ENCODE measurements at places on chromosomes 13 and 19.

GRCh38 chr19:39778763-39779162 is at the start of gene LEUTX:
Gene LEUTX (plus strand): TSS chr19:39778854. CDS start chr19:39778921, 67 bp downstream.
- DNase-seq: no peak

- no peak for DNase-seq
Observed at GRCh38 chr13:80400865-80401426, 60.0 kb upstream of the SPRY2 start.

DNA sequence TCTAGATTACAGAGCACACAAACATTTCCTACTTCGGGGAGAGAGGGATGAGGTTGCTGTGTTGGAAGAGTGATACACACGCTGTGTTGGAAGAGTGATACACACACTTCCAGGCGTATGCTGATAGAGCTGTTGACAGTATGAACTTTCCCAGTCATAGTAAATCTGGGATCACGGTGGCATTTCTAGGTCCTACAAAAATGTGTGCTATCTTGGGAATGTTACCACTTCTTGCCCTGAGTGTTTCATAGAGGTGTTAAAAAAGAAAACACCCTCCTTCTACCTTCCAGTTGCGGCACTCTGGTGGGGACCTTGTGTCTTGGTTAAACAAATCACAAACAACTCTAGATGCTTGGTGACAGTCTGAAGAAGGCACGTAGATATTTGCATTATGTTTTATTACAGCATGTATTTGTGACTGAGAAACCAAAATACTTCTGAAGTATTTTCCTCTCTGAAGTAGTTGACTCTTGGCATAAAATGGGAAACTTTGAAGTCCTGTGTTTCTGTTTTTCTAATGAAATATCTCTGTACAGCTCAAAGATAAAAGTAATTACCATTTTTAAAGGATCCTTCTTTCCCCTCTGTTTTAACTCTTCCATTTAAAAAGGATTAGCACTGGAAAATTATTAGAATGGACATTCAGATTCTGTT is 52.5 kb downstream of the ARHGAP35 start:
- no peak for DNase-seq

DNA sequence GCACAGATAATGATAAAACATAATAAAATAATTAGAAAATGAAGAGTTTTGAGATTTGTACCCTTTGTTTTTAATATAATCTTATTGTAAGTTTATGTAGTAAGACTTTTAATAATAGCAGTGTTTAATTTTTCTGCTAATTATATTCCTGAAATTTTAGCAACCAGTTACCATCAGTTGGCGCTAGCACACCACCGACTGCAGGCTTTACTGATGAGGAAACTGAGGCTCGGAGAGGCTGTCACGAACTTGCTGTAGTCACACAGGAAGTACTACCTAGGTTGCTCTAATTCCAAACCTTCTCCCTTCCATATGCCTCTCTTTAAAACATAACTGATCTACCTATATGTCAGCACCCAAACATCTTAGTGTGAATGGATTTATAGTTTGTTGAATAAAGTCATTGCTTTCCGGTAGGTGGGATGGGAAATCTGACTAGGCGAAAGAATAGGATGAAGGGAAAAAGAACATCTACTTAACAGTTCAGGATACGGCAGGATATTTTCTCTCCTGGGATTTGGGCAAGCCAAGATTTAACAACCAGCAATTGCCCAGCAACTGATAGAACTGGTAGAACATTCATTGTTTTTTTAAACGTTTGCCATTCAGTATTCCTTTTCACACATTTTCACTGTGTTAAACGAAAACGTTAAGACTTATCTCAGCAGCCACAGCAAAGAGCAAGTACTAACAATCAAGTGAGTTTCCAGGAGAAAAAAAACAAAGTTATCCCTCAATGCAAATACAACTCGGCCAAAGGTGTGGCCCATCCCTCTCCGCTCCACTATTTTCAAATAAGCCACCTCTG is 822 bp upstream of the RFXAP start:
- DNase-seq: no peak

DNA sequence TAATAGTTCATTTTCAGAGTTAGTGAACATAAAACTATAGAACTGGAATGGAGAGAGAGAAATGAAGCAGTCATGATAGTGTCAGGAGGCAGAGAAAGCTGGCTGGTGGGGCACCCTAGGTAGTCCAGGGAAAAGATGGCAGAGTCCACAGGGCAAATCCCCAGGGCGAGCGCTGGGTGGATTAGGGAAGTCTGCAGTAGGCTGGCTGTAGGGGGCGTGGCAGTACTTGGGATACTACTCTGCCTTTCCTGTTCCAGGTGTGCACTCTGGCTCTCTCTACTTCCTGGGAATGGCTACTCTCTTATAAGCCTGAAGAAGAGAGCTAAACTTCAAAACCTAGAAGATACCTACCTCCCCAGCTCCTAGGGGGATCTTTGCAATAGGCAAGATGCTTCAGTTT is 232.9 kb upstream of the SLC10A2 start:
- DNase-seq: no peak

DNA sequence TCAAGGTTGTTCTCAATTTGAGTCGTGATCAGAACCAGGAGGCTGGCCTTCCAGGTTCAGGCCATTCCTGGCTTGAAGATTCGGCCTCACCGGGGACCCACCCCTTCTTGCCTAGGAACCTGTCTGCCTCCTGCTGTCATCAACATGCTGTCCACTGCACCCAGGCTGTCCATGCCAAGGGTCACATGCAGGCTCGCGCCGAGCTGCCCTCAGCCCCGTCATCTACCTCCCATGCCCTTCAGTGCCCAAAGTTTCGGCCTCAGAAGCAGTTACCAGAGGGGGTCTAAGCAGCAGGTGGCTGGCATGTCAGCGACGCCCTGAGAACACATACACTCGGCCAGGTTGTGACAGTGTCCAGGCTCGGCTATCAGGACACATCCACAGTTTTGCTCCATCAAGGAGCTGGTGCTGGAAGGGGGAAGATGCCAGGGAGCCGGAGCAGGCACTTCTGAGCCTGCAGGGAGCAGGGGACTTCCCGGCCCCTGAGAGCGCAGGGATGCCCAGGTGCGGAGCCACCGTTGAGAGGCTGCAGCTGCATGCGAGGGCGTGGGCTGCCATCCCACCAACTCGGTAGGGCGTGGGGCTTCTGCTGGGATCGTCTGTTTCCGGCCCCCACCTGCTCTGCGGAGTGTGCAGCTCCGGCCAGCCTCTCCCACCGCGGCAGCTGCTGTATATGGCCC is 590.9 kb upstream of the SLITRK5 start:
- DNase-seq: no peak

DNA sequence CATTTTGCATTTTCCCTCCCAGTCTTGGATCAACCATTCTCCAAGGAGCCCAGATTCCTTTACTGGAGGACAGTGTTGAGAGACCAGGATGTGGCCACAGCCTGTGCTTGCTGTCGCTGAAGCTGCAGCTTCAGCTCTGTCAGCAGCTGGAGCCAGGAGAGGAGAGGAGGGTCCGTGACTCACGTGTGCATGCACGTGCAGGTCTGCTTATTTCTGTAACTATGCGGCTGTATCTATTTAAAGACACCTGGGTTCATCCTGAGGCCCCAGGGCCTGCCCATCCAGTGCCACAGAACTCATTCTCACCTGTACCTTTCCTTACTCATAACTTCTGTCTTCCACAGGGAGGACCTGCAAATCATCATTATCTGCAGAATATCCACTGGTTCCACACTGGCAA is 8.2 kb upstream of the LAMP1 start:
- DNase-seq: no peak

GRCh38 chr19:3042621-3043267 is 13.7 kb upstream of the TLE2 start:
- no peak for DNase-seq

DNA sequence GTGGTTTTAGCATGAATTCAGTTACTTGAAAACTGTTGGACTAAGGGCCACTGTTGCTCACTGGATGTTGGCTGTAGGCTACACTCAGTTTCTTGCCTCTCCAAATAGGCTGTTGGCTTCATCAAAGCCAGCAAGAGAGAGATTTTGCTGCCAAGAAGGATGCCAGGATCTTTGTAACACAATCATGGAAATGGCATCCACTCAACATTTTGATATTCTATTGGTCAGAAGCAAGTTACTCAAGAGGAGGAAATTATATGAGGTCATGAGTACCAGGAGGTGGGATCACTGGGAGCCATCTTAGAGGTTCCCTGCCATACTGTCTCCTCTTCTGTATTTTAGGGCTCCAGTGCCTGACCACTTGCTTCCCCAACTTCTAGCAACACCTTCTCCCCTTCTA is 30.6 kb downstream of the SYDE1 start:
- DNase-seq: no peak

DNA sequence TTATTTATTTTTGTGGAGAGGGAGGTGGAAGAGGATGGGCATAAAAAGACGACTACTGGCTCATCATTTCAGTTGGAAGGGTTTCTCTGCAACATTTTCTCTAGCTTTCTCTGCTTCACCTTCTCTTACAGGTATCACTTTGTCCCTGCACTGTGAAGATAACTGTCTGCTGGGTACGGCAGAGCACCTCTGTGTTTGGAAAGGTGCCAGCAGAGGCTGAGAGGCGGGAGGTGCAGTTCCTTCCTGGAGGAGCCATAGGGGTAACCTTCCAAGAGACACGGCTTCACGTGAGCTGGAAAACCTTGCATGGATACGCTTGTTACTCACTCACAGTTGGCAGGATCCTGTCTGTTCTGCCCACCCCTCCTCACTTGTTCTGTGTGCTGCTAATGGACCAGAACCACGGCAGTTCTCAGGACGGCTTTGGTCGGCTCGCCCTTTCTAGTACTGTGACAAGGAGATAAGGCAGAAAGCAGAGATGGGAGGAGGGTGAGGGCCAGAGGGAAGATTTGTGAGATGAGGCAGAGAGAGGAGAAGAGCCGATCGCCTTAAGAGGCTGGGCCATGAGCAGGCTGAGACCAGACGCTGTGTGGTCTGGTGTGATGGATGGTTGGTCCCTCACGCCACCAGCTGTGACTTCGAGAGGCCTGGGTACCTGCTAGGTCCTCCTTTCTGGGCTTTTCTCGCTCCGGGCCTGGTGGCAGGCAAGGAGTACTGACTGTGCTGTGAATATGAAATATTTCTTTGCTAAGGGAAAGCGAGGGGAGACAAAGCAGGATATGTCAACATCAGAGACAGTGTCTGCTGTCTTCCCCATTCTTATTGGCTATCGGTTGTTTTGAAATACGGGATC is 66.8 kb downstream of the MRPL57 start:
- no peak for DNase-seq

- DNase-seq: no peak
Observed at GRCh38 chr13:98997011-98997730, 19.3 kb upstream of the DOCK9 start.

GRCh38 chr19:54558339-54558738 is 15.3 kb upstream of the LILRA2 start:
- no peak for DNase-seq

DNA sequence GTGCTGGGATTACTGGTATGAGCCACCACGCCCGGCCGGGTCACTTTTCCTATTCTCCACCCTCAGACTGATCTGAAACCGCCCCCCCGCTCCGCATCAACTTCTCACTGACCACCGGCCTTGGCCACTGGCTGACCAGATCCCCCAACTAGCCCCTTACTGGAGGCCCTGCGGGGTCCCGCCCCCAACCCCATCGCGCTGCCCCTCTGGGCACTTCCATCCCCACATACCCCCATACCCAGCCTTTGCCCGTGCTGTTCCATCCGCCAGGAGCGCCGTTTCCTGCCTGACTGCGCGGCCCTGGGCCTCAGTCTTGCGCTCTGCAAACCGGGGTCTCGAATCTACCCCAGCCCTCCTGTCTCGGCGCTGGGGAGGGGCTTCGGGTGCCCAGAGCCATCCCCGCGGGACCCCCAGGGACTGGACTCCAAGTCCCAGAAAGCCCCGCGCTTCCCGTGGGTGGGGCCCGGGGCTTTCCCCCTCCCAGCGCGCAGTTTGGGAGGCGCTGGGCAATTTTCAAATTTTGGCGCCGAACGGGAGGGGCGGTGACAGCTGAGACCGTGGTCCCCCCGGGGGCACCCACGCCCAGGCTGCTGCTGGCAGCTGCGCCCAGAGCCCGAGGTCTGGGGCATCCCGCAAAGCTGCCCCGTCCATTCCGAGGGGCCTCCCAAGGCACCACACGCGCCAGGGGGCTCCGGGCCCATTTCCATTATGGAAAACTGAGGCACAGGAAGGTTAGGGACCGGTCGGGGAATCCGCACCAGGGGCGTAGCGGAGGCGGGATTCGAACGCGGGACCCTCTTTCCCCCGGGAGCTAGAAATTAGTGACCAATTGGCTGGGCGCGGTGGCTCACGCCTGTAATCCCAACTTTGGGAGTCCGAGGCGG is 5.2 kb upstream of the LMNB2 start:
- DNase-seq: no peak

DNA sequence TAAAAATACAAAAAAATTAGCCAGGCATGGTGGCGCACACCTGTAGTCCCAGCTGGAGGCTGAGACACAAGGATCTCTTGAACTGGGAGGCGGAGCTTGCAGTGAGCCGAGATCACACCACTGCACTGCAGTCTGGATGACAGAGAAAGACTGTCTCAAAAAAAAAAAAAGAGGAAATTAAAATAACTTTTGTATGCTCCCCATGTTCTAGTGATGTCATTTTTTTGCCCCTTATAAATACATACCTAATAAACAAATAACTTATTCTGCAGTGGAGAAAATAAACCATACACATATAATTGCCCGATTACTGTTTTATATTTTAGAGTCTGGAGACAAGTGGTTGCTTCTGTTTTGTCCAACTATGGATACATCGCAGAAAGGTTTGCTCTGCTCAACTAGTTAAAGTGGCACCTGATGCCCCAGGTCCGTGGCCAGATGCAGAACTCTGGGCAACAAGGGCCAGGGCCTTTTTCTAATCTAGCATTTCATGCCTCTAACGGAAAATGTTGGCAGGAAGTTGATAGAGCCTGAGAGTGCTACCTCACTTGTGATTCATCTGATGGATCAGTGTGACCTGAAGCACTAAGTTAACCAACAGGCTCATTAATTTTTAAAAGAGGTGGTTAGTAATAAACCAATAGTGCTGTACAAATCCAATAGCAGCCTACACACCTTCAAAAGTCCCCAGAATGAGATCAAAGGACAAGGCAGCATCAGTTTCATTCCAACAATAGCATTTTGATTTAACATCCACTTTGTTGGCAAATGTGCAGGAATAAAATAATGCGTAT is 18.8 kb downstream of the UBE2L5 start:
- no peak for DNase-seq
